Calu3 (cell line): ENCODE measurements at places on chromosomes 6 and 20. TPM values are rescaled to one million over a fixed set of nuclear protein-coding genes. Genes with fewer than 3 reads are reported as not detected.

- no peaks in the 10 kb centered on the region for H3K36me3 ChIP-seq
- DNase-seq = peak; percentile 79
- no peak overlapping the region for H3K27ac ChIP-seq
- H3K4me1 ChIP-seq = no peaks in the 10 kb centered on the region
- H3K27me3 ChIP-seq = no peaks in the 10 kb centered on the region
Measured at GRCh38 chr6:121849477-121849876, 414.0 kb downstream of the GJA1 start.

The TREM1 gene
- total RNA-seq = 1.2 and 1.4 TPM in 2 replicates

DNA sequence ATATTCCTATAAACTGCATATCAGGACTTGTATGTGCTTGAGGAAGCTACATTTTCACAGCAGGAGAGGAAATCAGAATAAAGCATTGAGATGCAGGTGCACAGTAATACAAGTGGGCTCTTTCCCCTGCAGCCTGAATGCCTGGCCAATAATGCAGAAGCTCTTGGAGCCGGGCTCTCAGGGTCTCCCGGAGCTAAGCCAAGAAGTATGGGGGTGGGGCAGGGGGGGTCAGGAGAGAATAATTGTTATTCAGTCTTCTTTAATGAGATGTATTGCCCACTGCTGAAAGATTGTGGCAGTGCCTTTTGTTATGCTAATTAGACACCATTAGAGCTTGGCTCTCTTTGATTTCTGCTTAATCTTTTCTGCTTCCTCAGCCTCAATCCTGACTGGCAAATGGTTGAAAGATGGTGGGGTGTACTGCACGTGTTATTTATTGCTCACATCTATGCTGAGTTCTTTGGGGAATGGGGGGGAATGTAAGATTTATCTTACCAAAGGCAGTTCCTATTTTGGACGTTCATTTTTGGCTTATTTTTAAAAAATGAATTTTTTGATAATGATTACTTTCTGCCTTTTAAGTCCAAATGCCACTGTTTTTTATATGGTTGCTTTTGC lies 407.6 kb upstream of the SOX4 start:
- H3K4me3 ChIP-seq = no peak overlapping the region
- DNase-seq = no peak
- H3K4me1 ChIP-seq = no peaks in the 10 kb centered on the region
- no peaks in the 10 kb centered on the region for H3K36me3 ChIP-seq

GRCh38 chr20:56166781-56167465 lies 81.6 kb upstream of the MC3R start:
- H3K4me1 ChIP-seq = no peaks in the 10 kb centered on the region
- H3K4me3 ChIP-seq = no peak overlapping the region
- H3K27me3 ChIP-seq = no peaks in the 10 kb centered on the region
- H3K36me3 ChIP-seq = no peaks in the 10 kb centered on the region
- DNase-seq = no peak
- H3K27ac ChIP-seq = no peak overlapping the region

The PGC gene
- total RNA-seq = not detected in 2 replicates

DNA sequence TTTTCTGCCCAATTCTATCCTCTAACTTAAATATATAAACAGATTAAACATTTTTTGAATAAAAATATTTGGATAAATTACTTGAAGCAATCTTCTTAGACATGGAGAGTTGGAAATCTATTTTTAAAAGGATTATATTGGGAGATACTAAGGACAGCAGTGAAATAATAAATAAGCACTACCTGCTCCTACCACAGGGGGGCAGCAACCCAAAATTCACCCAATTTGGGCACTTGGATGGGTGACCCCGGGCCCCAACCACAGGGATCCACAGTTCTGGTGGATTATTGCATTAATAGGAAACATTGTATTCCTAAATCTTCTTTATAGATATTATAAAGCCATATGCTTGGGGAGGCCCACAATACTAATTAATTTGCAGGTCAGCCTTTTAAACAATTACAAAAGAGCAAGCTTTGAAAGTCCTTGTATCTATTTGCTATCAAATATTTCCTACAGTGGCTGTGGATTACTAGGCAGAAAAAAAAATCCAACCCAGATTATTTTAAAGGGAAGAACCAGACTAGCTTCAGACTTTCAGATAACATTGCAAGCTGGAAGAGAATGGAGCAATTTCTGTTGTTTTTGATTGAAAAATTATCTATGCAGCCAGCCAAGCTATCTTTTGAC lies 66.4 kb upstream of the PDE10A start:
- H3K27ac ChIP-seq = no peak overlapping the region
- no peak overlapping the region for H3K4me3 ChIP-seq
- H3K27me3 ChIP-seq = no peaks in the 10 kb centered on the region
- peak; percentile 73 for DNase-seq

DNA sequence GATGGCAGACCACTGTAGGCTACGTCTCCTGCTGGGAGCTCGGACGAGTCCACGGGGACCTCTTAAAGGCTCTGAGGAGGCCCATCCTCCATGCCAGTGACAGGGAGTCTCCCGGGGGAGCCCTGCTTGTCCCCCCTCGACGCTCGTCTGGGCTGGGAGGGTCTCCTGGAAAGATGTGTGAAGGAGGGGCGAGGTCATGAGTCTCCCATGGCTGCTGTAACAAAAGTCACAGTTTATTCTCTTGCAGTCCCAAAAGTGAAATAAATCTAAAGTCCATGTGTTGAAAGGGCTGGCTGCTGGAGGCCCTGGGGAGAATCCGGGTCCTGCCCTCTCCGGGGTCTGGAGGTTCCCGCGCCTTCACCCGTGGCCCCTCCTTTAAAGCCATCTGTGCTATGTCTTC lies 67.1 kb upstream of the GATA5 start:
- DNase-seq = no peak
- no peak overlapping the region for H3K27ac ChIP-seq
- no peak overlapping the region for H3K4me3 ChIP-seq
- H3K27me3 ChIP-seq = peaks cover 93% of the 10 kb centered on the region
- H3K4me1 ChIP-seq = no peaks in the 10 kb centered on the region

DNA sequence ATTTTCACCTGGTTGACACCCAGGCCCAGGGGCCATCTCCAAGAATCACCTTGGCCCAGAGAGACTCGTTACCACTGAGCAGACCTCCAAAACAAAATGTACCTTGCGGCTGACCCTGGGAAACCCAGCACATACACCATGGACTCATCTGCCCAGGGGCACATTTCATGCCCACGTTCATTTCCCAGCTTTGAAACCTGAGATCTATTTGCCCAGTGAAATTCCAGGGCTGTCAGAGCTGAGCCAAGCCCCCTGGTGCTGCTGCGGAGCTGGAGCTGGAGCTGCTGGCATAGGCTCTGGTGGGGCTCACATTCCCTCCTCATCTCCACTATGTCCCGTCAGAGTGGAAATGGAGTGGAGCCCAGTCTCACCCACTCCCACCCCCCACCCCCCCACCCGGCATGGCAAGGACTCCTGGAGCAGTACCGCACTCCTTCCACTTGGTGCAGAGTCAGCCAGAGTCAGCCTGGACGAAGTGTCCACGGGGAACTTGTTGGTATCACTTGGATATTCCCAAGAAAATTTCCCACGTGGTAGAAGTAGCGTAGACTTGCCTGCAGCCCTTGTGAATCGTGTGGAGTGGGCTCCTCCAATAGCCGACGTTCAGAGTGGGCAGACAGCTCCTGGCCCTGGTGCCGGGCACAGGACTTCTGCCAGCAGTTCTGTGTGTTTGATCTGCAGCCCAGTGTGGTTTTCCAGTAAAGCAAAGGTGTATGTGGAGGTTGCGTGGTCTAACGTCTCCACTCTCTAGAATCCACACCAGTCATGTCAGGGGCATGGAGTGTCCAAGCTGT lies 18.1 kb upstream of the OSER1 start:
- peaks cover 5% of the 10 kb centered on the region for H3K36me3 ChIP-seq
- H3K27ac ChIP-seq = no peak overlapping the region
- no peaks in the 10 kb centered on the region for H3K4me1 ChIP-seq
- no peak overlapping the region for H3K4me3 ChIP-seq
- H3K27me3 ChIP-seq = no peaks in the 10 kb centered on the region

- no peak overlapping the region for H3K4me3 ChIP-seq
- no peak for DNase-seq
- H3K36me3 ChIP-seq = no peaks in the 10 kb centered on the region
- H3K27me3 ChIP-seq = no peaks in the 10 kb centered on the region
- no peak overlapping the region for H3K27ac ChIP-seq
Measured at GRCh38 chr6:47376930-47377329, 67.2 kb upstream of the TNFRSF21 start.

The CRISP3 gene
- total RNA-seq = 1.5 and 7.0 TPM in 2 replicates

- H3K4me3 ChIP-seq = no peak overlapping the region
- no peak overlapping the region for H3K27ac ChIP-seq
- no peaks in the 10 kb centered on the region for H3K27me3 ChIP-seq
- DNase-seq = peak; percentile 25
Measured at GRCh38 chr20:33465481-33466302, 22.1 kb upstream of the SNTA1 start.

DNA sequence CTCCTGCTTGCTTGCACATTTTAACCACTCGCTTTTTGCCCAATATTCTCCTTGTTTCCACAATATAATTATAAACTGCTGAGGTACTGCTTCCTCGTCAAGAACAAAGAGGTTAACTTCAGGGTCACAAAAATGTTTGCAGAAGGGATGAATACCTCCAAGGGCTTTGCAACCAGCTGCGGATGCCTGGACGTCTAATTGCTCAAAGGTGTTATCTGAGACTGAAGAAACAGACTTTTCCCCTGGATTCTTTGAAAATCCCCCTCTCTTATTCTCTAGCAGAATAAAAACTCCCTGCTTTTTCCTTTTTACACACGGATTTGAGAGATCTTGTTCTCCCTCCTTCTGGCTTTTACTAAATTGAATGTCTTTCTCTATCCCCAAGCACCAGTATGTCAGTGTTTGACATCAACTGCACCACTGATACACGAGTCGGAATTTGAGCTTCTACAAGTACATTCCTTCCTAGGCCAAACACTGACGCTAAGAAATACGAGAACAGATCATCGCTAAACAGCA lies 336 bp upstream of the SMPDL3A start:
- peaks cover 11% of the 10 kb centered on the region for H3K4me1 ChIP-seq
- H3K36me3 ChIP-seq = peaks cover 14% of the 10 kb centered on the region
- H3K27me3 ChIP-seq = no peaks in the 10 kb centered on the region
- peak overlapping the region; percentile 73 for H3K27ac ChIP-seq
- H3K4me3 ChIP-seq = peak overlapping the region; percentile 93
- DNase-seq = no peak

The TCF15 gene
- total RNA-seq = not detected in 2 replicates

The ELOVL4 gene
- total RNA-seq = 1.6 and 2.1 TPM in 2 replicates

The CST2 gene
- not detected in 2 replicates for total RNA-seq

The C6orf120 gene
- 20.9 and 25.0 TPM in 2 replicates for total RNA-seq

DNA sequence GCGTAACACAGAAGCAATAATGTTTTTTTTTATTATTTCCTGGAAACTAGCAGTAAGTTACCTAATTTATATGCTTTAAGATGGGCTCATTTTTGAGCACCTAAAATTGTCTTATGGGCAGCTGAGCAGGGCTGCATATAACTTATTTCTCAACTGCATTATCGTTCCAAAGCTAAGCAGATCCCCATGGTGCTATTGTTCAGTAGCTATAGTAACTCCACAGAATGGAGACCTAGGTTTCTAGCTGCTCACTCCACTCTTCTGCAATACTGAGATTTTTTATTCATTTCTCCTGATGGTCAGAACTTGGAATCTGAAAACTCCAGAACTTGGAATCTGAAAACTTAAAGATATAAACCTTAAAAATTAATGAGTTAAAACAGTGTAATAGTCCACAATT lies 18.7 kb downstream of the CRISP1 start:
- H3K27me3 ChIP-seq = no peaks in the 10 kb centered on the region
- no peak overlapping the region for H3K27ac ChIP-seq
- H3K36me3 ChIP-seq = no peaks in the 10 kb centered on the region
- no peak for DNase-seq

DNA sequence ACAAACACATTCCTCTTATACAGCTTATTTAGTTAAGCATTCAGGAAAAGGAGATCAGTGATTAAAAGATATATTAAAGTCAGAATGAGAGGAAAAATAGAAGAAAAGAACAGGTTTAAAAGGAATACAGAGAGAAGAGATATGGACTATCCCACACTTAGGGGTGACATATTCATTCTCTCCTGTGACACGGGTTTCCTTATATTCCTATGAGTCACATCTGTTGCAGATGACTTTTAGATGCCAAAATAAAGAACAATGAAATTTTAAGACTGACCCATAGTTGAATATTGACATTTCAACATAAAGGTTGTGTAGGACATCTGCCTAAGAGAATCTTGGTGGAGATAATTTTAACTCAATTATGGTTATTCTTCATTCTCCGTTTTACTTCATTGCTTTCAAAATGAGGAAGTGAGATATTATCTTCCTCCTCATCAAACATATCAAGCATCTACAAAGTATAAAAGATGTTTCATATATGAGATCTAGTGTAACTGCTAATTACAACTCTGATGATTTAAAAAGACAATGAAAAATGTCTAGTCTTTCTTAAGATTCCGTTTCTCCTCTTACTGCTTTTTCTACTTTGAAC lies 1336.7 kb upstream of the CITED2 start:
- H3K36me3 ChIP-seq = no peaks in the 10 kb centered on the region
- peak overlapping the region; percentile 50 for H3K27ac ChIP-seq
- no peak for DNase-seq
- H3K4me1 ChIP-seq = no peaks in the 10 kb centered on the region
- no peak overlapping the region for H3K4me3 ChIP-seq

- DNase-seq = no peak
- H3K27me3 ChIP-seq = no peaks in the 10 kb centered on the region
- H3K36me3 ChIP-seq = no peaks in the 10 kb centered on the region
- H3K27ac ChIP-seq = no peak overlapping the region
- no peak overlapping the region for H3K4me3 ChIP-seq
Measured at GRCh38 chr20:39504710-39505094, 542.6 kb downstream of the DHX35 start.

GRCh38 chr6:28953039-28953584 lies 29.3 kb upstream of the TRIM27 start:
- peak overlapping the region; percentile 95 for H3K27ac ChIP-seq
- no peaks in the 10 kb centered on the region for H3K27me3 ChIP-seq
- H3K4me1 ChIP-seq = peaks cover 28% of the 10 kb centered on the region
- H3K36me3 ChIP-seq = peaks cover 27% of the 10 kb centered on the region
- DNase-seq = peak; percentile 71

- DNase-seq = no peak
- no peaks in the 10 kb centered on the region for H3K27me3 ChIP-seq
- H3K36me3 ChIP-seq = no peaks in the 10 kb centered on the region
- no peaks in the 10 kb centered on the region for H3K4me1 ChIP-seq
Measured at GRCh38 chr6:80725156-80725930, 618.9 kb downstream of the BCKDHB start.

GRCh38 chr6:139834232-139834631 lies 459.8 kb upstream of the CITED2 start:
- H3K27me3 ChIP-seq = no peaks in the 10 kb centered on the region
- no peak for DNase-seq
- H3K27ac ChIP-seq = no peak overlapping the region
- H3K4me1 ChIP-seq = no peaks in the 10 kb centered on the region
- no peaks in the 10 kb centered on the region for H3K36me3 ChIP-seq
- no peak overlapping the region for H3K4me3 ChIP-seq

The FAM210B gene
- total RNA-seq = 8.7 and 9.4 TPM in 2 replicates

- DNase-seq = no peak
- peaks cover 17% of the 10 kb centered on the region for H3K4me1 ChIP-seq
- H3K27me3 ChIP-seq = peaks cover 19% of the 10 kb centered on the region
- no peak overlapping the region for H3K27ac ChIP-seq
Measured at GRCh38 chr20:36866164-36866563, 9.8 kb upstream of the TLDC2 start.
